Ureter (tissue), 1 donor: ENCODE measurements at places on chromosomes 12 and 14. TPM values are rescaled to one million over a fixed set of nuclear protein-coding genes. Genes with fewer than 3 reads are reported as not detected.

GRCh38 chr14:57753821-57754220, 112.1 kb downstream of the SLC35F4 start:
- no peak for DNase-seq

- no peak for DNase-seq
Observed at GRCh38 chr14:33432407-33433023, 493.8 kb downstream of the NPAS3 start.

GRCh38 chr12:40907115-40907527, 214.9 kb downstream of the CNTN1 start:
- no peak for DNase-seq

GRCh38 chr14:81831128-81831820, 297.6 kb upstream of the SEL1L start:
- DNase-seq: no peak

DNA sequence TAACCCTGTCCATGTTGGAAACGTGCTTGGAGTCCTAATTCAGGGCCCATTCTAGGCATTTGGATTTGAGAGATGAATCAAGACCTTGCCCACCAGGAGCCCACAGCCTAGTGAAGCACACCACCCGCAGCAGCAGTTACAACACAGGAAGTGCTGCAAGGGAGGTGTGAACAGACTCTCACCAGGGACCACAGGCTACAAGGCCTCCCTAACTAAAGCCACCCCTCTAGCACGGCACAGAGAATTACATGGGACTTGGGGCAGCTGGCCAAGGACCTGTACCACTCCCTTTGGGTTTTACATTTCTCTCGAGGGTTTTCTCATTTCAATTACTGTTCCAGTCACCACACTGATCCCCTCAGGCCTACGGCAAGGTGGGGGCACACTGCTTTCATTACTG, 49.5 kb upstream of the FOXN3 start:
- DNase-seq: no peak

GRCh38 chr12:4242595-4242994, 31.0 kb upstream of the CCND2 start:
- no peak for DNase-seq

DNA sequence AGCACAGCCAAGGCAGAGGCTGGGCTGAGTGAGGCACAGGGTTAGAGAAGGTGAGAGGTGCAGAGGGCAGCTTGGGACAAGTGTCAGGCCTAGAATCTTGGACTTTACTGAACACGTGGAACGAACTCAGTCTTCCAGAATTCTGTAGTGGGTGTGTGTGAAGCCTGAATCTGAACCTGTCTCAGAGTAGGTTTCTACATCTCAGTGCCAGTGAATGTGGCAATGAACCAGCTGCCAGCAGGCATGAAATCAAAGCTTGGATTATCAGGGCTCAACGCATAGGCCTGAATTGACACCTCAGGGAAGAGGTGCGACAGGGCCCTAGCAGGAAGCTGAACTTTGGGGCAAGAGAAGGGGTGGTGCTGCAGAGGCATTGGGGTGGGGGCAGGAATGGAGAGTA, 104.6 kb downstream of the SAMD4A start:
- no peak for DNase-seq

DNA sequence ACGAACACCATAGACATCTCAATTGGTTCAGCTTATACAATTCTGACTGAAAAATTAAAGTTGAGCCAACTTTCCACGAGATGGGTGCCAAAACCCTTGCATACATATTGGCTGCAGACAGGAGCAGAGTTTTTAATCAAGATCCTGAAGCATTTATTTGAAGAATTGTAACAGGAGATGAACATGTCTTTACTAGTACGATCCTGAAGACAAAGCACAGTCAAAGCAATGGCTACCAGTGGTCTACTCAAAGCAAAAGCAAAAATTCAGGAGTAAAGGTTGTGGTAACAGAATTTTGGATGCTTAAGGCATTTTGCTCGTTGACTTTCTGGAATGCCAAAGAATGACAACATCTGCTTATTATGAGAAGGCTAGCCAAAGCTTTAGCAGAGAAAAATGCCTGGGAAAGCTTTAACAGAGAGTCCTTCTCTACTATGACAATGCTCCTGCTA, 20.7 kb downstream of the ZDHHC17 start:
- no peak for DNase-seq

DNA sequence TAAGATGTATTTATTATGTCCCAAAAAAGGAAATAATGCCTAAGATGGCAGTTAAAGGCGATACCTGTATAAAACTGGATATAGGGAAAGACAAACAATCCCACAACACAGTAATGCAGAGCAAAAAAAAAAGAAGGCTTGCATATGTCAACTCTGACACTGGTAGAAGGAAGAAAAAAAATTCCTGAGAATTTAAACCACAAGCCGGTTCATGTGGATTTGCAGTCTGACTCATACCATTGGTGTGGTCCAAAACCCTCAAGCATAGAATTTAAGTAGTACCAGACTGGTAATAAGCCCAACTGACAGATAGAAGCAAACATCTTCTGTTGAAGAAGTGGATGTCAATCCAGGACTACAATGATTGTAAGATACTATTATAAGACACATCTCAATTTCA, 7.2 kb downstream of the DNAI7 start:
- no peak for DNase-seq

GRCh38 chr12:96029826-96030225, 5.6 kb downstream of the LTA4H start:
- no peak for DNase-seq

- DNase-seq: no peak
Observed at GRCh38 chr12:15646581-15646980, 142.6 kb downstream of the EPS8 start.

- DNase-seq: no peak
Observed at GRCh38 chr12:57965766-57966165, 24.4 kb downstream of the ATP23 start.

DNA sequence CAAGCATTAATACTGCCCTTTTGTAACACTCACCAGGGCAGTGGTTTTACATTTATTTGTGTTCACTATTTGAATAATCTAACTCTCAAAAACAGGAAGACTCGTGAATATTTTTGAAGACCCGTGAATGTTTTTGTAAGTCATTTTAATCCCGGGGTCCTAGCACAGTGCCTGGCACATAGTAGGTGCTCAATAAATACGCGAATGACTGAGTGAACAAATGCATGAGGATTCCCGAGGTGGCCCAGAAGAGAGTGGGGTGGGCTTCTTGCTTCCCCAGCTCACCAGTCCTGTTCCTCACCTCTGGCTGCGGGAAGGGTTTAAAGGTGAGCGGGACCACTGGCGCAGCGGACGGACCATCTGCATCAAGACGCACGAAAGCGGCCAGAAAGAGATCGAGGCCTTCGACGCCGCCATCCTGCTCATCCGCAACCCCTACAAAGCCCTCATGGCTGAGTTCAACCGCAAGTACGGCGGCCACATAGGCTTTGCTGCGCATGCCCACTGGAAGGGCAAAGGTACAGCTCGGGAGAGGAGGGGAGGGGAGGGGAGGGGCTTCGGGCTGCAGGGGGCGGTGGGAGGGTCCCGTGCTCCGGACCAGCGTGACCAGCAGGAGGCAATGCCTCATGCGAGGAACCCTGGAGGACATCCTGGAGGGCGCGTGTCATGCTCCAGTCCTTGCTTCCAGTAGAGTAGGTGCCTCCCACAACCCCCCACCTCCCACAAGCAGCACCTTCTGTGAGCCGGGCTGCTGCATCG, 98.9 kb downstream of the CMKLR1 start:
- no peak for DNase-seq

DNA sequence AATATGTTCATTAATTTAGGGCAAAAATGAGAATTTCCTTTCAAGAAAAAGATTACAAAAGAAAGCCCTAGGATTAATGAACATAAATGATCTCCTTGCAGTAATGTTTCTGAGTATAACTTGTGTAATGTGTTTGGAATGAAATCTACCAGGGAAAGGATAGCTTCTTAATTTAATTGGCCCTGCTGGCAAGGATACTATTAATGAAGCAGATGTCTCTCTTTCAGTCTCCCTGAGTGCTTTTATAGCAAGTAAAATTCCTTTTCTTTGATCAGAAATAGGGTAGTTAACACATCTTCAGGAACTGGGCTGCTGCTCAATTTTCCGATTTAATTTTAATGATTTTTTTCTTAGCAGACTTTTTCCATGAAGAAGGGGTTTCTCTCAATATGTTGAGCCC, 379.4 kb upstream of the PDE3A start:
- DNase-seq: no peak

DNA sequence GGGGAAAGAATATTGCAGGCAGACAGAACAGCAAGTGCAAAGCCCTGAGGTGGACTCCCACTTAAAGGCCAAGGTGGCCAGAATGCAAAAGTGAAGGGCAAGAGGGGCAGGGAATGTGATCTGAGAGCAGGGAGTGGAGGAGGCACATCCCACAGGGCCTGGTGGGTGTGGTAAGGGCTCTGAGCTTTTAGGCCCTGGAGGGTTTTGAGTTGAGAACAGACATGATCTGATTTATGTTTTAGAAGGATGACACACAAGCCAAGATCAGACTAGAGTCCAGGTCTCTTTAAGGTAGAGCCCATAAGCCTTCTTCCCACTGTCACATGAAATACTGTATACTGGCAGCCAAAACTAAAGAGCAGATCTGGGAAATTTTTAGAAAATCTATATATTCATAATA, 162.5 kb downstream of the SLC38A4 start:
- no peak for DNase-seq

- no peak for DNase-seq
Observed at GRCh38 chr12:47744005-47744651, 14.6 kb downstream of the RAPGEF3 start.

GRCh38 chr12:24632466-24632865, 316.4 kb downstream of the BCAT1 start:
- no peak for DNase-seq

GRCh38 chr14:104399432-104400155, 180.0 kb upstream of the C14orf180 start:
- DNase-seq: no peak

DNA sequence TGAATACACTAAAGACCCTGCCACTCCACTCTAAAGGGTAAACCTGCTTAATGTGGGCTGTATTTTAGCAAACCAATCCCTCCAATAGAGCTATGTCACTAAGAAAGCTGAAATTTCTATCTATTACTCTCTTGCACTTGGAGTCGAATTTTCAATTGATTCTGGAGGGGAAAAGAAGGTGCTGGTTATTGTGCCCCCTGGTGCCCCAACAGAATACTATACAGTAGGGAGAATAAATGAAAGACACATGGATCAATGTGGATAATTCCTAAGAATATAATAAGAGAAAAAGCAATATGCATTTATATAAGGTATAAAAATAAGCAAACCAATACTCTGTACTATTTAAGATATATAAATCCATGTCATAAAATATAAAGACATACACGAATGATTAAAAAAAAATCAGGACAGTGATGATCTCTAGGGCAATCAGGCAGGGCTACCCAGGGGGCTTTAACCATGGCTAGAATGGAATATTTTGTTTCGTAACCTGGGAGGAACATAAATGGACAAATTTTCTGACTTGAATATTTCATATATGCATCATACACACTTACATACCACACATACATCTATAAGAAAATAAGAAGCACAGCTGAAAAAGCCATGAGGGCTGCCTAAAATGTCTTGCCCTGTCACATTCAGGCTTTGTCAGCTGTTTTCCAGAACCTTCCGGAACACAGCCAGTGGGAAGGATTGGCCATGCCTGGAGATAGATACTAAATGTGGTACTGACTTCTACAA, 54.4 kb downstream of the EFCAB11 start:
- no peak for DNase-seq

DNA sequence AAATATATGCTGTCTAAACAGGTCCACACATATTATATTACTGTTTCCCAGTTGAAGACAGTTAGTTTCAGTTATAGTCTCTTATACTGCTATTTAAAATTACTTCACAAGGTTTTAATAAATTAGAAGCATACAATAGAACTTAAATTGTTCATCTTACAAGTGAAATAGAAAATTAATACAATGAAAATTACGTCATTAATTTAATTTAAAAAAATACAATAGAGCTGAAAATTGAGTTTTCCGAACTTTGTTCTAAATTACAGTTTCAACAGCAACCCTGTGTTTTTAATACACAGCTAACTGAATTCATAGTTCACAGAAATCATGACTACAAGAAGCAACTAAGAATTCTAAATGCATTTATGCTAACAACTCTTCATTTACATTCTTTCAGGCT, 525.7 kb upstream of the FOXG1 start:
- no peak for DNase-seq

PTPRQ gene
- 0.68 TPM for total RNA-seq

MANSC1 gene
- 38.9 TPM for total RNA-seq

EIF4B gene
- total RNA-seq: 474 TPM

RTN1 gene
- total RNA-seq: 5.2 TPM

TTC9 gene
- total RNA-seq: 7.0 TPM

TEP1 gene
- total RNA-seq: 38.7 TPM

ENDOU gene
- 0.89 TPM for total RNA-seq

EAPP gene
- total RNA-seq: 42.7 TPM
